ENCODE measurements at places on chromosomes 6 and 20. TPM values are rescaled to one million over a fixed set of nuclear protein-coding genes. Genes with fewer than 3 reads are reported as not detected.

- no peaks in the 10 kb centered on the region for H3K36me3 ChIP-seq
- no peaks in the 10 kb centered on the region for H3K4me1 ChIP-seq
- DNase-seq: no peak
- no peak overlapping the region for H3K4me3 ChIP-seq
These were observed 39.5 kb downstream of the MTFR2 start for GRCh38 chr6:136210398-136211165.

DNA sequence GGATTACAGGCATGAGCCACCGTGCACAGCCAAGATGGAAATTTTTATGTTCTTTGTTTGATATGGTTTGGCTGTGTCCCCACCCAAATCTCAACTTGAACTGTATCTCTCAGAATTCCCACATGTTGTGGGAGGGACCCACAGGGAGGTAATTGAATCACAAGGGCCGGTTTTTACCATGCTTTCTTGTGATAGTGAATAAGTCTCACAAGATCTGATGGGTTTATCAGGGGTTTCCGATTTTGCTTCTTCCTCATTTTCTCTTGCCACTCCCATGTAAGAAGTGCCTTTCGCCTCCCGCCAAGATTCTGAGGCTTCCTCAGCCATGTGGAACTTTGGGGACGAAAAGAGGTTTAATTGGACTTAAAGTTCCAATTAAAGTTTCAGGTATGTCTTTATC is 14.6 kb downstream of the EEF1A1 start:
- H3K27me3 ChIP-seq: no peaks in the 10 kb centered on the region
- H3K4me3 ChIP-seq: no peak overlapping the region
- H3K36me3 ChIP-seq: peaks cover 31% of the 10 kb centered on the region
- no peak for DNase-seq
- peaks cover 5% of the 10 kb centered on the region for H3K4me1 ChIP-seq
- H3K27ac ChIP-seq: no peak overlapping the region

DNA sequence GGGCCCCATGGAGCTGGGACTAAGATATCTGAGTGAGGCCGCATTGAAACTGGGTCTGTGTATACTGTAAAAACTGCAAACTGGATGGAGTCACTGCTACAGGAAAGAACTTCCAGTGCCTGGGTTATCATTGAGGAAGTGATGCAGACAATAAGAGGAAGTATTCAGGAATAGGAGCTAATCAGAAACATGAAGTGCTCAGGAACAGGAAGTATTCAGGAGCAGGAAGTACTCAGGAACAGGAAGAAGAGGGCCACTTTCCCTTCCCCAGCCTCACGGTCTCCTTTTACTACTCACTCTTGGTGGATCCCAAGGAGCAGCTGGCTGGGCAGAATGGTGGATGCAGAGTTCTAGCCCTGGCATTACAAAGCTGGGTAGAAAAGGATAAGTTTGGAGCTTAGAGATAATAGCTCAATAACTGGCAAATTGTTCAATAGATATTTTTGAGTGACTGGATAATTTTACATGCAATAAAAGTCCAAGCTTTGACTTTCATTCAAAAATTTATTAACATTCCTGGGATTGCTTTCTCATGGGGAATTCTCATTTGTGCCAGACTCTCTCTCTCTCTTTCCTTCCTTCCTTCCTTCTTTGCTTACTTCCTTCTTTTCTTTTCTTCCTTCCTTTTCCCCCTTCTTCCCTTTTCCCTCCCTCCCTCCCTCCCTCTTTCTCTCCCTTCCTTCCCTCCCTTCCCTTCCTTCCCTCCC is 82.2 kb upstream of the PAX1 start:
- no peak overlapping the region for H3K27ac ChIP-seq
- DNase-seq: no peak
- peaks cover 2% of the 10 kb centered on the region for H3K27me3 ChIP-seq
- H3K4me3 ChIP-seq: no peak overlapping the region

Gene PACRG
- not detected for total RNA-seq

GRCh38 chr6:35448191-35448590 is 3.9 kb upstream of the FANCE start:
- peaks cover 33% of the 10 kb centered on the region for H3K4me1 ChIP-seq
- no peak overlapping the region for H3K27ac ChIP-seq
- no peaks in the 10 kb centered on the region for H3K36me3 ChIP-seq
- H3K27me3 ChIP-seq: peaks cover 5% of the 10 kb centered on the region
- no peak overlapping the region for H3K4me3 ChIP-seq

DNA sequence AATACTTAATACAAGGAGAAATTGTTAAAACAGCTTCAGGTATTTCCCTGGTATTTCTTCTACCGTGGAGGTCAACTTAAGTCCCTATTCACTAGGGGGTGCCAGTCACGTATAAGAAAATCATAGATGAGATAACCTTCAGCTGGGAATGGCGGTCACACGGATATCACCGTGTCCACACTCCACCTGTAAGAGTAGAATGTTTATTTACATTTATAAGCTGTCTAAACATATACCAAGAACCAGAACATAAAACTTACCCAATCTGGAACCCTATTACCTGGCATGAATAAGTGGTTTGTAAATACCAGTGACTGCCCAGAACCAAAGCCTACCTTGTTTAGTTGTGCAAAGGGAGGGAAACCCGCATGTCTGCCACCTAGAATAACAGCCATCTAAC is 1.9 kb upstream of the ELOVL4 start:
- peaks cover 25% of the 10 kb centered on the region for H3K4me1 ChIP-seq
- H3K36me3 ChIP-seq: peaks cover 2% of the 10 kb centered on the region
- no peak overlapping the region for H3K27ac ChIP-seq
- peaks cover 37% of the 10 kb centered on the region for H3K27me3 ChIP-seq
- peak; percentile 68 for DNase-seq

- no peak overlapping the region for H3K27ac ChIP-seq
- DNase-seq: no peak
- peaks cover 11% of the 10 kb centered on the region for H3K36me3 ChIP-seq
- H3K4me1 ChIP-seq: peaks cover 7% of the 10 kb centered on the region
- H3K4me3 ChIP-seq: no peak overlapping the region
- H3K27me3 ChIP-seq: no peaks in the 10 kb centered on the region
These were observed 134.4 kb downstream of the ARHGAP18 start for GRCh38 chr6:129575378-129576118.

GRCh38 chr6:150310539-150310938 is 58.3 kb upstream of the IYD start:
- no peaks in the 10 kb centered on the region for H3K36me3 ChIP-seq
- no peak overlapping the region for H3K4me3 ChIP-seq
- H3K4me1 ChIP-seq: peaks cover 10% of the 10 kb centered on the region

- no peaks in the 10 kb centered on the region for H3K27me3 ChIP-seq
- H3K4me1 ChIP-seq: no peaks in the 10 kb centered on the region
- H3K36me3 ChIP-seq: no peaks in the 10 kb centered on the region
- no peak overlapping the region for H3K4me3 ChIP-seq
- no peak overlapping the region for H3K27ac ChIP-seq
- DNase-seq: no peak
These were observed 51.8 kb downstream of the NKAIN2 start for GRCh38 chr6:123855506-123855905.

Gene KHDRBS2
- not detected for total RNA-seq

DNA sequence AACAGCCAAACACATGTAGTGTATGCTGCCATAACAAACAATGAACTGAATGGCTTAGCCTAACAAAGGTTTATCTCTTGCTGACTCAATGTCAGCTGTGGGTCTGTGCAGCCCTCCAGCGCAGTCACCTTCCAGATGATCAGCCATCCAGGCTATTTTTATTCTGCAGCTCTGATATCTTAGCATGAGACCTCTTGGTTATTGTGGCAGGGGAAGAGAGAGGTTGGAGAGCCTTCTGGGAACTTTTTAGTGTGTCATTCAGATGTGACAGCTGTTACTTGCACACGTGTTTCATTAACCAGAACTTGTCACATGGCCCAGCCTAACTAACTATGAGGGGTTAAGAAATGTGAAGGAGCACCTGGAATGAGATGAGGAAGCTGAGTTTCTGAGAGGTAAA is 202.5 kb downstream of the DHX35 start:
- no peak for DNase-seq
- peaks cover 15% of the 10 kb centered on the region for H3K27me3 ChIP-seq
- no peaks in the 10 kb centered on the region for H3K36me3 ChIP-seq

GRCh38 chr6:163001330-163001729 is 273.6 kb downstream of the PACRG start:
- H3K36me3 ChIP-seq: no peaks in the 10 kb centered on the region
- no peak for DNase-seq
- no peak overlapping the region for H3K27ac ChIP-seq
- peaks cover 13% of the 10 kb centered on the region for H3K4me1 ChIP-seq
- no peak overlapping the region for H3K4me3 ChIP-seq

DNA sequence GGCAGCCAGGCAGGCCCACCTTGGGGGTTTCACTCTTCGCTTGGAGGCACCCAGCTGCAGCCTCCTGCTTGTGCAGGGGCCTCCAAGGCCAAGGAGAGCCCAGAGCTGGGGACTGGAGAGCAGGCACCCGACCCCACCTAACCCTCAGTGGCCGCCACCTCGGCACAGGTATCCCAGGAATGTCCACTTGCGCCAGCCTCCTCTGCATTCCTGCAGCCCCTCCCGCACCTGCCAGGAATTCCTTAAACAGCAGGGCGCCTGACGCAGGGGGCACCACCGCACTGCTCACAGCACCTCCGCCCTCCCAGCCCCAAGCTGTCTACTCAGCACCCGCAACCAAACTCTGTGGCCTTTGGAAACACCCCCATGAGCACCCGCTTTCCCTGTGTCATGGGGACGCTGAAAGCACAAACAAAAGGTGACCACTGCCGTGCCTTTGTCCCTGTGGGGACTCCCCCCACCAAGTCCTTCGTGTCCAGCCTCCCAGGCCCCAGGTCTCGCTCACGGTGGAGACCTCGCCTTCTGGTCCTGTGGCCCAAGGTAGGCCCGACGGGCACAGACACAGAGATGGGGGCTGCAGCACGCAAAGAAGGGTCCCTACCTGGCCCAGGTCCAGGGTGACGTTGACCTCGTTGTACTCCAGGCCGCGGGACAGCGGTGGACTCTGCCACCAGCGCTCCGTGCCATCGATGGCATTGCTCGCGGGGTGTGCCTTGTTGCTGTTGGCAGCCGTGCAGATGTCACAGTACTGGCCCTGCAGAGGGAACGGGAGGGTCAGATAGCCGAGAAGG is 5.1 kb downstream of the LAMA5 start:
- no peaks in the 10 kb centered on the region for H3K4me1 ChIP-seq
- no peak overlapping the region for H3K4me3 ChIP-seq
- H3K27ac ChIP-seq: no peak overlapping the region
- DNase-seq: no peak
- peaks cover 5% of the 10 kb centered on the region for H3K27me3 ChIP-seq
- H3K36me3 ChIP-seq: no peaks in the 10 kb centered on the region

Gene ALDH5A1
- 2.5 TPM for total RNA-seq

DNA sequence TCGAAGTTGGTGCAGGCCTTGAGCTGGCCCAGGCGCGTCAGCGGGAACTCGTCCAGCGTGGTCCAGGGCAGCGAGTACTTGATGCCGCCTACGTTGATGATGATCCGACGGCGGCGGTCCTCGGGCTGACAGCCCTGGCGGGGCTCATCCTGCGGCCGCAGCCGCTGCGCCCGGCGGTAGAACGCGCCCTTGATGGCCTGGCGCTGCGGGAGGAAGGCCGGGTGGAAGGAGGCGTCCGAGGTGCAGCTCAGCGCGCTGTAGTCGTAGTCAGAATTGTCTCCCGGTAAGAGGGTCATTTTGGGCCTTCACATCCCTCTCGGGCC is 12.9 kb downstream of the KCNG1 start:
- no peak overlapping the region for H3K27ac ChIP-seq
- no peak for DNase-seq
- H3K4me1 ChIP-seq: no peaks in the 10 kb centered on the region
- H3K4me3 ChIP-seq: no peak overlapping the region

Gene C4B
- 5.0 TPM for total RNA-seq

- no peaks in the 10 kb centered on the region for H3K27me3 ChIP-seq
- DNase-seq: no peak
- no peak overlapping the region for H3K4me3 ChIP-seq
- no peaks in the 10 kb centered on the region for H3K36me3 ChIP-seq
These were observed 320.2 kb upstream of the JARID2 start for GRCh38 chr6:14925699-14926026.

Gene WFDC5
- total RNA-seq: 0.63 TPM

Gene HIVEP1
- total RNA-seq: 21.7 TPM

GRCh38 chr6:144149894-144150709 is at the start of gene STX11:
TSS of gene STX11 (plus strand) at chr6:144150517. CDS start at chr6:144186628, 36,111 bp downstream.
- peak within 1 kb of the TSS; percentile 99 for H3K27ac ChIP-seq
- DNase-seq: peak; percentile 85
- peaks cover 7% of the 10 kb centered on the region for H3K27me3 ChIP-seq

DNA sequence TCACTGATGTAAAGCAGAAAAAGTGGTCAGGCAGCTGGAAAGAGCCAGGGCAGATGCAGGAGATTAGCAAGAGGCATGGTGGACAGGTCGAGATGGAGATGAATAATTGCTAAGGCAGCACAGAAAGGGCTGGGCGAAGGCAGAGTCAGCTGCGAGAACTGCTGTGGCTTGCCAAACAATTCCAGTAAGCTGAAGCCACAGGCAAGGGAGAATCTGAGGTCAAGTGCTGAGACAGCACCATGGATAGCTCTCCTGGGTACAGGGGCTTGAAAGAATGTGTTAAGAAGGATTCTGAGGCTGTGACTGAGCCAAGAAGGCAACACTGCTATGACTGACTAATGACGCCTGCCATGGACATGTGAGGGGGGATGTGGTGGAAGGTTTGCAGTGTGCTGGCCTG is 220.8 kb upstream of the FOXA2 start:
- H3K4me3 ChIP-seq: no peak overlapping the region
- no peak overlapping the region for H3K27ac ChIP-seq
- DNase-seq: no peak
- H3K27me3 ChIP-seq: no peaks in the 10 kb centered on the region
- no peaks in the 10 kb centered on the region for H3K36me3 ChIP-seq

- no peak for DNase-seq
- no peaks in the 10 kb centered on the region for H3K36me3 ChIP-seq
- no peak overlapping the region for H3K4me3 ChIP-seq
- H3K27ac ChIP-seq: no peak overlapping the region
These were observed 3.6 kb downstream of the BPI start for GRCh38 chr20:38307371-38308046.

GRCh38 chr6:50655848-50656453 is 57.4 kb upstream of the TFAP2D start:
- H3K4me3 ChIP-seq: no peak overlapping the region
- H3K27ac ChIP-seq: no peak overlapping the region
- no peak for DNase-seq
- no peaks in the 10 kb centered on the region for H3K27me3 ChIP-seq

- no peak overlapping the region for H3K4me3 ChIP-seq
- no peak for DNase-seq
- peaks cover 2% of the 10 kb centered on the region for H3K36me3 ChIP-seq
- H3K27me3 ChIP-seq: no peaks in the 10 kb centered on the region
- H3K27ac ChIP-seq: no peak overlapping the region
- H3K4me1 ChIP-seq: peaks cover 26% of the 10 kb centered on the region
These were observed 27.1 kb downstream of the CDYL start for GRCh38 chr6:4803343-4803744.

DNA sequence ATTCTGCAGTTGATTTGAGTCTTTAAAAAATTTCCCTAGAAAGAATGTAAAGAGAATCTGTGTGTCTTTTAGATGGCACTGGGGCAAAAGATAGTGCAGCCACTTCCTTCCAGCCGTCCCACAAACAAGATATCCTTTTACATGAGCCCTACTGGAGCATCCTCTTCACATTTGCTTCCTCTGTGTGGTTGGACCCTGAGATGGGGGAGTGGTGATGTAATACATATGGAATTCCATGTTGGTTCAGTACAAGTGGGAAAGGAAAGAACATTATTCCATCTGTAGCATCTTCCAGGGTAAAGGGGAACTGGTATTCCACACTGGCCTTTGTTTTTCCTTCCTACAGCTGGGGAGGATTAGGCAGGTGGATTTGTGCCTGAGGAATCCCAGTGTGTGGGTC is 78.9 kb upstream of the ISM1 start:
- H3K4me3 ChIP-seq: no peak overlapping the region
- no peak for DNase-seq
- no peaks in the 10 kb centered on the region for H3K36me3 ChIP-seq
- H3K27ac ChIP-seq: no peak overlapping the region
- peaks cover 8% of the 10 kb centered on the region for H3K4me1 ChIP-seq

Data from activated CD4-positive, alpha-beta memory T cell treated with anti-CD3 and anti-CD28 coated beads, Interleukin-2, amount 10 ng/mL, durations not matched to agents 7 days and 5 days (primary cell).